ENCODE measurements at places on chromosomes 3 and 15.
A peak's percentile ranks its signal among the peaks of the same experiment; 100 is the strongest.

- DNase-seq = no peak
Measured at GRCh38 chr3:14179795-14180194, 1.2 kb downstream of the LSM3 start.

DNA sequence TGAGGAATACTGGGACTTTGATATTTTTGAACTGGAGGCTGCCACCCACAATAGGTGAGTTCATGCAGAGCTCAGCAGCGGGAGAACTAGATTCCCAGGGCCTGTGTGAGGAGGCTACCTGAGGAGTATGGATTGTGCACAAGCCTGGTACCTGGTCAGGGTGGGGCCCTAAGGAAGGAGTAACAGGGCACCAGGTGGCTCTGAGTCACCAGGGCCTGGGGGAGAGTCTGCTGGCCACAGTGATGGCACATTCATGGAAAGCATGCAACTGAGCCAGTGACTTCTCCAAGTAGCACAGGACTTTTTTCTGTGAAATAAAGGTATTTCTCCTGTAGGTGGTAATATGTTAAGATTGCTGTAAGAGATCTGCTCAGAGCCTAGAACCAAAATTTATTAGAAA lies 134.4 kb downstream of the PDE8A start:
- no peak for DNase-seq

DNA sequence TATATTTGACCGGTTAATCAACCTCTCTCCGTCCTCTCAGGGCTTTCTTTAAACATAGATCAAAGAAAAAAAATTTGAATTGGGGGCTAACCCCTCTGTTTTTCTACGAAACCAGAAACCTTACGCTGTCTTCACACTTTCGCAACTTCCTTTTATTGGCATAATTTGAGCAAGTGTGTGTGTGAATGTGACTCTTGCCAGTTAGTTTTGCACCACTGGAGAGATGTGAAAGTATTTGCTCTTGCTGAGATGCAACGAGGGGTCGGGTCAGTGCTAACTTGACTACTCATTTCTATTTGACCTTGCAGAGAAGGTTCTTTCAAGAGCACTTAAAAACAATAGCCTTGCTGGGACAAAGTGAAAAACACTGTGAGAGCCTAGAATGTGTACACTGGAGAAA lies 81.2 kb downstream of the FAM43A start:
- no peak for DNase-seq

DNA sequence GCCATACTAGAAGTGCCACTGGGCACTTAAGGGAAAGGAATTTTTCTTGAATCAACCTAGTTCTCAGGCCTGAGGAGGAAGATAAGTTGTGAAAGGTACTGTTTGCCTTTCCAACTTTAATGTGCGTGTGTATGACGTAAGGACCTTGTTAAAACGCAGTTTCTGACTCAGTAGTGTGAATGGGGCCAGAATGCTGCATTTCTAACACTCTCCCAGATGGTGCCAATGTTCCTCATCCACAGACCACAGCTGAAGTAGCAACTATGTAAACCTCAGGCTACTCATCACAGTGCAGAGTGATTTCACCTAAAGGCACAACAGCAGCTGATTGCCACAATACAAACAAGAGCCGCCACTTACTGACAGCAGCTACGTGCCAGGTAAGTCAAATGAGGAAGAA lies 103.6 kb downstream of the OTOL1 start:
- DNase-seq = no peak

- peak; percentile 56 for DNase-seq
Measured at GRCh38 chr3:52046186-52046901, 10.0 kb downstream of the DUSP7 start.

GRCh38 chr15:69679623-69680228 lies 227.1 kb downstream of the RPLP1 start:
- DNase-seq = no peak

GRCh38 chr3:114331007-114331406 lies 37.2 kb downstream of the TIGIT start:
- no peak for DNase-seq

DNA sequence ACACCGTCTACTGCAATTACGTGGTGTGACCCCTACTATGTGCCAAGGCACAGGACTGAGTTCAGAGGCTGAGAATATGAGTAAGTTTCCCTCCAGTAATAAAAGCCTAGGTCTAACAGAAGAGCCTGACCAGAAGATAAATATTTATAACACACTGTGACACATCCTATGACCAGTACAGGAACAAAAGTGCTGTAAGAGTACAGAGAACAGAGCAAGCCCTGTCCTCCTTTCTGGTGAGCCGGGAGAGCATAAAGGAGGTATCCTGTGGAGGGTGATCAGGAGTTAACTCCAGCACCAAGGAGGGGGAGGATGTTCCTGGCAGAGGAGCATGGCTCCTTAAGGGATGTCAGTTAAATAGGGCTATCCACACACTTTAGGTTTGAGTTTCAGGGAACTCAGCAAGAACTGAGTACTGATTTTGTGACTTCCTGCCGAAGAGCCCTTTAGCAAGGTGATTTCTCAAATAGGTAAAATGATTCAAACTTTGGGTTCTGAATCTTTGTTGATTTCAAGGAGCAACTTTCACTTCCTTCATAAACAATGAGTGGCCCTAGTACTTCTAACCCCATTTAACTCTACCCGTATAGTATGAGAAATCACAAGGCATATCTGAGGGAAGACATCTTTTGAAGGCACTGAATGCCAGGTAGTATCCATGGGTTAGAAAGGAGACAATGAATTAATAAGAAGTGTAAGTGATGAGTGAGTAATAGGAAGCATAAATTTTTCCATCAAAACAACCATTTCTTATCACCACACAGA lies 198.0 kb downstream of the THRB start:
- DNase-seq = no peak

GRCh38 chr3:131221731-131222130 lies 159.8 kb upstream of the NUDT16 start:
- DNase-seq = no peak
